ENCODE measurements at places on chromosomes 7 and 10. TPM values are rescaled to one million over a fixed set of nuclear protein-coding genes. Genes with fewer than 3 reads are reported as not detected.

DNA sequence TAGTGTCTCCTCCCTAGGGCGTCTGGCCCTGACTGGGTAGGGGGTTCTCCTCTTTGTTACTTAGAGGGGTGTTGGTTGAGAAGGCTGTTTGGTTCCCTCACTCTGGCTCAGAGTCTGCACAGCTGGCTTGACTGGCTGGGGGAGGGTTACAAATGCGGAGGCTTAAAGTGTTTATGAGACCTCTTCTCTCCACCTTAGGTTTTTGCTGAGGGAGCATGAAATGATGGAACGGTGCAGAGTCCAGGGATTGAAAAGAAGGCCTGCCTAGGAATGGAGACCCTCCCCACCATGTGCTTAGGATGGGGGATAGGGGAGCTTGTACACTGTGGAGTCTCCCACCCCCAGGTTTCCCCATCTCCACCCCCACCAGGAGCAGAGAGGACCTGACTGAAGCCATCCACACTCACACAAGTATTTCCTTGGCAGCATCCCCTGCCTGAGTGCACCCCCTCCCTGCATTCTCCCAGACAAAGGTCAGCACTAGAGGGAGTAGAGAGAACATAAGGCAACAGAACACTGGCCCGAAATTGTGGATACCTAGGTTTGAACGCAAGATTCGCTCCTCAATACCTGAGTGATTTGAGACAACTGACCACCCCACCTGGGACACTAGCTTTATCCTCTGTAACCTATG lies 1.7 kb upstream of the LDB1 start:
- no peak for DNase-seq

DNA sequence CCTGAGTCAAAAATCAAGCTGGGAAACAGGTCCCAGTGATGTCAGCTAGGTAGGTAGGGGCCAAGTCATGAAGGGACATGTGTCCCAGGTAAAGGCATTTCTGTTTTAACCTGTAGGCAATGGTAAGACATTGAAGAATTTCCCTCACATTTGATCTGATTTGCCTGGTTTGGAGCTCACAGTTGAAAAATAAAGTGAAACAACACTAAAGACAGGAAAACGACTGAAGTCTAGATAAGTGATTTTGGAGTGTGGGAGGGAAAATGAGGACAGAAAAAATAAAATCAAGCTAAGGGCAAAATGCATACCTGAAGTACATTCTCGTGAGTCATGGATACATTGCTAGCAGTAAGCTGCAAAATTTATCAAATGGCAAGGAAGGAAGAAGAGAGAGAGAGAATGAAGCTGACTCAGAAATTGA lies 169.9 kb downstream of the SKIDA1 start:
- DNase-seq = no peak

Gene RELN
- 1.3 TPM for total RNA-seq

Gene LBX1
- total RNA-seq = not detected

Data from adrenal gland (tissue), 19 donors.